ENCODE measurements at places on chromosomes 16 and 17. TPM values are rescaled to one million over a fixed set of nuclear protein-coding genes. Genes with fewer than 3 reads are reported as not detected.

Gene LDHD
- 120 TPM for total RNA-seq

Gene PRR11
- total RNA-seq = 1.3 TPM

Gene CCDC200
- not detected for total RNA-seq

Gene KRT24
- not detected for total RNA-seq

Gene YBX2
- total RNA-seq = 3.1 TPM

Gene TIMP2
- total RNA-seq = 267 TPM

Gene MBTD1
- 25.3 TPM for total RNA-seq

Gene POLR2A
- total RNA-seq = 53.4 TPM

Gene CD300LF
- not detected for total RNA-seq

Measured in subcutaneous adipose tissue (tissue), 4 donors.